Right lobe of liver (tissue), 6 donors: ENCODE measurements at places on chromosomes 3 and 15. TPM values are rescaled to one million over a fixed set of nuclear protein-coding genes. Genes with fewer than 3 reads are reported as not detected.

- no peaks in the 10 kb centered on the region for H3K4me1 ChIP-seq
- no peaks in the 10 kb centered on the region for H3K27me3 ChIP-seq
- H3K4me3 ChIP-seq: no peak overlapping the region
- no peaks in the 10 kb centered on the region for H3K36me3 ChIP-seq
- DNase-seq: no peak
Observed at GRCh38 chr15:52794665-52795463, 4.7 kb upstream of the ONECUT1 start.

DNA sequence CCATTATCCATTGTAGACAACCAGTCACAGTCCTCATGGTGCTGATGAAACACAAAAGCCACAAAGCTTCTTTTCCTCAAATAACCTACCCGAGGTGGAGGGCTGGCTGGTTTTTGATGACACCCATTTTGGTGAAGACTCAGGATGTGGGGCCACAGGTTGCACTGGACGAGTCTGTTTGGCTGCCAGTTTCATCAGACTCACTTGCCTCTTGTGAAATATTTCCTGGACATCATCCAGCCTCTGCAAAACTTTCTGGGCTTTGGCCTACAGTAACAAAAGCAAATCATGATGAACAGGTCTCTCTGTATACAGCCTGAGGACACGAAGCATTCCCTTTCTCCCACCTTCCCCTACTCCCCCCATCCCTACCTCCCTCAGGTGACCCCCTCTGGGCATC lies 42.2 kb downstream of the B3GNT5 start:
- DNase-seq: peak; percentile 55
- no peaks in the 10 kb centered on the region for H3K27me3 ChIP-seq
- H3K4me3 ChIP-seq: no peak overlapping the region
- H3K27ac ChIP-seq: no peak overlapping the region
- no peaks in the 10 kb centered on the region for H3K36me3 ChIP-seq

GRCh38 chr3:38755130-38755529 lies 60.9 kb downstream of the SCN10A start:
- no peak for DNase-seq
- no peaks in the 10 kb centered on the region for H3K36me3 ChIP-seq
- H3K4me3 ChIP-seq: no peak overlapping the region
- H3K27me3 ChIP-seq: no peaks in the 10 kb centered on the region
- no peak overlapping the region for H3K27ac ChIP-seq

GRCh38 chr3:60839246-60839645 lies 412.0 kb downstream of the FHIT start:
- H3K36me3 ChIP-seq: no peaks in the 10 kb centered on the region
- H3K27ac ChIP-seq: no peak overlapping the region
- H3K27me3 ChIP-seq: no peaks in the 10 kb centered on the region
- DNase-seq: no peak

GRCh38 chr15:68798346-68799094 lies 22.2 kb downstream of the ANP32A start:
- no peaks in the 10 kb centered on the region for H3K36me3 ChIP-seq
- peaks cover 3% of the 10 kb centered on the region for H3K4me1 ChIP-seq
- H3K4me3 ChIP-seq: no peak overlapping the region

DNA sequence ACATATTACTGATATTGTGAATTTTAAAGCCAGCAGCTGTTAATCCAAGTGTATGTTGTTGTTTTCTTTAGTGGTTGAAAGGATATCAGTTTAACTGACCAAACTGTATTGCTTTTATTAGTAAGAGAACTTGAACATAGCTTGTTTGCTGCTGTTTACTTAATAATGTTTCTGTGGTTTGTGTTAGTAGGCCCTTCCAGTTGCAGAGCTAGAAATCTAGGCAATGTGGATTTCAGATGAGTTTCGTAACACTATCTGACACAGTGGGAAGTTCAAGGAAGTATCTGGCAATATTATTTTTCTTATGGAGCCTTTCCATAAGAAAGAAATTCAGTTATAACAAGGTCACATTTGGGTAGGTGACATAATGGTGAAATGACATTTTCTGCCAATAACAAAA lies 18.5 kb downstream of the ZNF609 start:
- peaks cover 6% of the 10 kb centered on the region for H3K4me1 ChIP-seq
- H3K4me3 ChIP-seq: no peak overlapping the region
- H3K27ac ChIP-seq: peak overlapping the region; percentile 38
- no peaks in the 10 kb centered on the region for H3K36me3 ChIP-seq
- DNase-seq: no peak

- no peaks in the 10 kb centered on the region for H3K4me1 ChIP-seq
- H3K36me3 ChIP-seq: no peaks in the 10 kb centered on the region
- H3K27ac ChIP-seq: no peak overlapping the region
- no peak for DNase-seq
- H3K27me3 ChIP-seq: no peaks in the 10 kb centered on the region
Observed at GRCh38 chr3:18649666-18650363, 224.7 kb upstream of the SATB1 start.

DNA sequence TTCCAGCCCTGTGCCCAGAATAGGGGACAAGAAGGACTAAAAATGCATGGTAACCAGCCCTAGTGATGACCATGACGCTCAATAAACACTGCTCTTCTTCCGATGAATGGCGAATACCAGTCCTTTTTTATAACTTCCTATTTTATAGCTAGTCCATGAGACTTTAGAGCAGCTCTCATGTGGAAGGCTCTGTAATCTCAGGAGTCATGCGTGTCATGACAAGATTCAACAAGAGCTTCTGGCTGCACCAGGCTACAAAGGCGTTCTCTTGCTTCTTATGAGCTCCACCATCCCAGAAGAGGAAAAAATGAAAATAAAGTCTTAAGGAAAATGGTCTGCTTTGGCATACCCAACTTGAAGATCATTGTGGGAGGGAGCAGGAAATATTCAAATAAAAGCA lies 141.0 kb downstream of the TMCO5A start:
- no peak overlapping the region for H3K27ac ChIP-seq
- no peaks in the 10 kb centered on the region for H3K27me3 ChIP-seq
- H3K4me1 ChIP-seq: no peaks in the 10 kb centered on the region

- H3K4me3 ChIP-seq: peak overlapping the region; percentile 64
- no peaks in the 10 kb centered on the region for H3K36me3 ChIP-seq
- H3K27ac ChIP-seq: peak overlapping the region; percentile 79
- no peak for DNase-seq
- peaks cover 28% of the 10 kb centered on the region for H3K4me1 ChIP-seq
Observed at GRCh38 chr3:128051459-128051836, 789 bp upstream of the SEC61A1 start.

GRCh38 chr3:112734736-112735350 lies 93.9 kb upstream of the CCDC80 start:
- H3K4me1 ChIP-seq: no peaks in the 10 kb centered on the region
- DNase-seq: peak; percentile 21
- H3K36me3 ChIP-seq: no peaks in the 10 kb centered on the region
- no peak overlapping the region for H3K27ac ChIP-seq
- no peak overlapping the region for H3K4me3 ChIP-seq

DNA sequence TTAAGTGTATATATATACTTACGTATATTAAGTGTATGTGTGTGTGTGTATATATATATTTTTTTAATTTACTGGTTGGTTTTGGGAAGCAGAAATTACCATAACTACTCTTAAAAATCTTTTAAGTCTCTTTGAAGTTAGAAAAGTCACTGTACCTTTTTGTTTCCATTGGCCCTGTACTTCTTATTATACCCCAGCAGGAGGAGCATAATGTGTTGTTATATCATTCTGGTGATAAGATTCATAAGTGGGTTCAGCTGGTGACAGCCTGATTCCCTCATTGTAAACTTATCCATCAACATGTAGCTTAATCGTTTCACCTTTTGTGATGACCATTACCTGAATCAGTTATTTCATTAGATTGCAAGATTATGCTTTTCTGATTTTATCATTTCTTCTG lies 30.8 kb downstream of the MLH1 start:
- no peak overlapping the region for H3K4me3 ChIP-seq
- H3K27ac ChIP-seq: no peak overlapping the region
- H3K36me3 ChIP-seq: peaks cover 13% of the 10 kb centered on the region

DNA sequence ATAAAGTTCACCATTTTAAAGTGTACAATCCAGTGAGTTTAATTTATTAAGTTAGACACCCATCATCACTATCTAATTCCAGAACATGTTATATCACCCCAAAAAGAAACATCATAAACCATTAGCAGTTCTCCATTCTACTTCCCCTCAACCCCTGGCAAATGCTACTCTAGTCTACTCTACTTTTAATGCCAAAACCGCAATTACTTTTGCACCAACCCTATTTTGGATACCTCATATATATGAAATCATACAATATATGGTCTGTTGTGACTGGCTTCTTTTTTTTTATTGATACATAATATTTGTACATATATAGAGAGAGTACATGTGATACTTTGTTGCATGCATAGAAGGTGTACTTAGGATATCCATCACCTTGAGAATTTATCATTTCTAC lies 190.5 kb upstream of the RARB start:
- no peak overlapping the region for H3K4me3 ChIP-seq
- DNase-seq: no peak
- no peaks in the 10 kb centered on the region for H3K36me3 ChIP-seq
- H3K27me3 ChIP-seq: no peaks in the 10 kb centered on the region

DNA sequence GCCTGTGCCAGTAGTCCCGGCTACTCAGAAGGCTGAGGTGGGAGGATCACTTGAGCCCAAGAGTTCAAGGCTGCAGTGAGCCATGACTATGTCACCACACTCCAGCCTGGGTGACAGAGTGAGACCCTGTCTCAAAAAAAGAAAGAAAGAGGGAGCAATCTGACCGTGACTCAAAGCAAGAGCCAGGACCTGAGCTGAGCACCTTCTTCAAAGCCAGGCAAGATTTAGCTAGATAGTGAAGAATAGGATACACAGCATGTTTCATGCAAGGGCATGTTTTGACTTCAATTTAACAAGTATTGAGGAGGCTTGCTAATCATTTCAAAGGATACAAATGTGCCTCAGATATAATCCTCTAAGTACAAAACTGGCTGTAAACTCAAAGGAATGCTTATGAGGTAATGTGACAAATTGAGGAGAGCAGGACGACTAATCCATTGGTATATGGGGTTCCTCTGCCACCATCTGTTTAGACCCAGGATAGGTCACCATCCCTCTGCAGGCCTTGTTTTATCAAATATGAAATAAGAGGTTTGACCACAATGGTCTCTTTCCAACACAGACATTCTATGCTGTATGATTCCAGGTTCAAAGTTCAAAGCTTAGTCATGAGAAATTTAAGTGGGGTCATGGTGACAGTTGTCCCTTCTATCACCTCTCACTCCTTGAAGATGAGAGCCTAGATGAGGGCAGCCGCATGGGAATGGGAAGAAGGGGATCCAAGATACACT lies 33.2 kb downstream of the RAB27A start:
- H3K27me3 ChIP-seq: no peaks in the 10 kb centered on the region
- H3K27ac ChIP-seq: no peak overlapping the region
- H3K4me1 ChIP-seq: no peaks in the 10 kb centered on the region
- no peak for DNase-seq
- H3K4me3 ChIP-seq: no peak overlapping the region

GRCh38 chr3:107596639-107597038 lies 73.9 kb downstream of the BBX start:
- no peak overlapping the region for H3K27ac ChIP-seq
- H3K4me1 ChIP-seq: peaks cover 8% of the 10 kb centered on the region
- no peak for DNase-seq
- no peaks in the 10 kb centered on the region for H3K27me3 ChIP-seq
- no peak overlapping the region for H3K4me3 ChIP-seq

DNA sequence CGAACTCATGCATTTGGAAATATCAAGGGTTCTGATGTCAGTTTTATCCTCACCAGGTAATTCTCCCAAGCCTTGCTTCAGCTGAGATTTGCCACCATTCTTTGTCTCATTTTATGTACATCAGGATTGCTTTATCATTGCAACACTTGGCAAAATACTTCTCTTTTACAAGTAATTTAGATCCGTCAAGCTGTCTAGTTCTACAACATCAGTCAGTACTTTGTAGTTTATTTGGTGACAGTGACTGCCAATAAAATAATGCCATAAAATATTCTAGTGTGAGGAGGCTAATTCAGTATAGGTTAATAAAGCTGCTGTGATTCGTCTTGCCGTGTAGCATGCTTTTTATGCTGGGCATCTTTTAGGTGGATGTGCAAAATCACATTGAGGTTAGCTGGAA lies 565.3 kb upstream of the SGO1 start:
- no peak for DNase-seq
- H3K27ac ChIP-seq: no peak overlapping the region
- H3K27me3 ChIP-seq: no peaks in the 10 kb centered on the region
- H3K4me1 ChIP-seq: no peaks in the 10 kb centered on the region
- H3K36me3 ChIP-seq: no peaks in the 10 kb centered on the region

GRCh38 chr3:66583424-66584040 lies 82.7 kb upstream of the LRIG1 start:
- no peaks in the 10 kb centered on the region for H3K27me3 ChIP-seq
- DNase-seq: no peak
- H3K27ac ChIP-seq: no peak overlapping the region
- no peaks in the 10 kb centered on the region for H3K4me1 ChIP-seq
- H3K36me3 ChIP-seq: no peaks in the 10 kb centered on the region

- no peak overlapping the region for H3K4me3 ChIP-seq
- H3K36me3 ChIP-seq: peaks cover 4% of the 10 kb centered on the region
- no peaks in the 10 kb centered on the region for H3K27me3 ChIP-seq
- no peak overlapping the region for H3K27ac ChIP-seq
- no peaks in the 10 kb centered on the region for H3K4me1 ChIP-seq
Observed at GRCh38 chr15:101675015-101675414, 22.8 kb upstream of the TM2D3 start.

DNA sequence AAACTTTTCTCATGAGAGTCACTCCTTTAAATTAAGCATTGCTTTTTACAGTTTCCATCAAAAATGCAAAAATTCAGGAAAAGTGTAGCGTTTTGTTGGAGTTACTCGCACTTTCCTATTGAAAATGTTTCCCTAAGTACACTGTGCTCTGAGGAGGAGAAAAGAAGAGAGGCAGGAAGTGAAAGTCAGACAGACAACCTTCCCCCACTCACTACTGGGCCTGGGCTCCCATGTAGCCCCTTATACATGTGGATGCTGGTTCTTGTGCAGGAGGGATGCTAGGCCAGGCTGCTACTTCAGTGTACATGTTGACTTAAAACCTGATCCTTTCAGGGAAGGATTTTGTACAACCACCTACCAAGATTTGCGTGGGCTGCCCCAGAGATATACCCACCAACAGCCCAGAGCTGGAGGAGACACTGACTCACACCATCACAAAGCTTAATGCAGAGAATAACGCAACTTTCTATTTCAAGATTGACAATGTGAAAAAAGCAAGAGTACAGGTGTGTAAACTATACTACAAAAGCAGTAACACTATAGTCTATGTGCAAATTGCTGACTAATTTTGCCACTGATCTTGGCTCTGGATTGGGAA lies 15.1 kb downstream of the KNG1 start:
- no peaks in the 10 kb centered on the region for H3K4me1 ChIP-seq
- no peak overlapping the region for H3K4me3 ChIP-seq
- H3K27me3 ChIP-seq: no peaks in the 10 kb centered on the region
- no peak overlapping the region for H3K27ac ChIP-seq
- no peak for DNase-seq
- H3K36me3 ChIP-seq: no peaks in the 10 kb centered on the region

- H3K27ac ChIP-seq: no peak overlapping the region
- no peaks in the 10 kb centered on the region for H3K27me3 ChIP-seq
- DNase-seq: no peak
- no peak overlapping the region for H3K4me3 ChIP-seq
Observed at GRCh38 chr3:1272546-1273265, 179.9 kb downstream of the CNTN6 start.

GRCh38 chr15:43517354-43518196 lies at the start of gene MAP1A:
Gene MAP1A (plus strand): TSS chr15:43517608. CDS start chr15:43521474, 3,866 bp downstream.
- no peaks in the 10 kb centered on the region for H3K4me1 ChIP-seq
- H3K27me3 ChIP-seq: no peaks in the 10 kb centered on the region
- H3K36me3 ChIP-seq: no peaks in the 10 kb centered on the region
- H3K27ac ChIP-seq: no peak within 1 kb of the TSS
- no peak within 1 kb of the TSS for H3K4me3 ChIP-seq

The LYZL4 gene
- not detected for total RNA-seq

The GOLGA8O gene
- total RNA-seq: 1.3 TPM

The CYP11A1 gene
- total RNA-seq: 3.7 TPM

The SPINK8 gene
- total RNA-seq: not detected

The CNTN4 gene
- total RNA-seq: 1.6 TPM

The PP2D1 gene
- not detected for total RNA-seq

The CAND2 gene
- total RNA-seq: 0.62 TPM
